Spleen (tissue), 13 donors: ENCODE measurements at places on chromosomes 7 and 10. TPM values are rescaled to one million over a fixed set of nuclear protein-coding genes. Genes with fewer than 3 reads are reported as not detected.

KNDC1 gene
- total RNA-seq, result 0.32 TPM

C10orf143 gene
- total RNA-seq, result 3.1 TPM

DNA sequence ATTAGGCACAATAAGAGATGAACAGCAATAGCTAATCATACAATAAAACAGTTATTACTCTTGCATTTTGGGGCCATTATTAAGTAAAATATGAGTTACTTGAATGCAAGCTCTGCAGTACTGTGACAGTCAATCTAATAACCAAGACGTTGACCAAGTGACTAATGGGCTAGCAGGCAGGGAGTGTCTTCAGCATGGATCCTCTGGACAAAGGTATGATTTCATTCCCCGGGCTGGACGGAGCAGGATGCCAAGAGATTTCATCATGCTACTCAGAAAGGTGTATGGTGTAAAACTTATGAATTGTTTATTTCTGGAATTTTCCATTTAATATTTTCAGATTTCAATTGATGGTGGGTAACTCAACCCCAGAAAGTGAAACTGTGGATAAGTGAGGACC, 80.9 kb downstream of the SHH start:
- DNase-seq, result no peak

GRCh38 chr7:131908714-131909113, 352.3 kb upstream of the PODXL start:
- DNase-seq, result no peak

DNA sequence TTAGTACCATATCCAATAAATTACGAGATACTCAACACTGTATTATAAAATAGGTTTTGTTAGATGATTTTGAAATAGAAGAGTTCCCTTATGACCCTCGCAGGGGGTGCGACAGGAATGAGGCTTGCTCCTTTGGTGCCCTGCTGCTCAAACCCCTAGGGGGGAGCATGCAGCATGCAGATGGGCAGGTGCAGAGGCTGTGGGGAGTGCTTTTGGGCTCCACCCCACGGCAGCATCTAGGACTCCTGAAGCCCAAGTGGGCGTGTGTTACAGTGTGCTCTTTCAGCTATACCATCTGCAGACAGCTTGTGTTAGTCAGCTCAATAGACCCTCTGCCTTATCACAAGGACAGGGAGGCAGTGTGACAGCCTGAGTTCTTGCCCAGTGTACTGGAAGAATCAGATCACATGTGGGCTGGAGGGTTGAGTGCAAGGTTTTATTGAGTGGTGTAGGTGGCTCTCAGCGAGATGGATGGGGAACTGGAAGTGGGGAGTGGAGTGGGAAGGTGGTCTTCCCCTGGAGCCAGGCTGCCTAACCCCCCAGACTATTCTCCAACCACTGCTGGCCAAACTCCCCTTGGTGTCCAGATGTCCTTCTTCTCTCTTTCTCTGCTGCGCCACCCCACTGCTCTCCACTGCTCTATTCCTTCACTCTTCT, 3.1 kb upstream of the MRC1 start:
- DNase-seq, result no peak

- no peak for DNase-seq
These were observed 178.9 kb downstream of the BICC1 start for GRCh38 chr10:58691528-58691927.
